ENCODE measurements at places on chromosomes 3 and 15. TPM values are rescaled to one million over a fixed set of nuclear protein-coding genes. Genes with fewer than 3 reads are reported as not detected.

The ERICH6 gene
- total RNA-seq: not detected

The KCNMB2 gene
- not detected for total RNA-seq

The LRRC31 gene
- not detected for total RNA-seq

The ESYT3 gene
- total RNA-seq: 6.4 TPM

The FMN1 gene
- total RNA-seq: 19.6 TPM

The GALNT15 gene
- total RNA-seq: not detected

The DNAJC19 gene
- total RNA-seq: 86.9 TPM

The IQCF5 gene
- total RNA-seq: not detected

The ATP10A gene
- total RNA-seq: not detected

The RAP2B gene
- total RNA-seq: 38.2 TPM

Data from PC-9 (cell line).